Foreskin keratinocyte (primary cell): ENCODE measurements at places on chromosomes 16 and 17.

GRCh38 chr17:66632731-66633130 lies 202.2 kb upstream of the CACNG5 start:
- no peak for DNase-seq

- DNase-seq, result no peak
Measured at GRCh38 chr17:7916808-7917207, 719 bp upstream of the RNF227 start.

GRCh38 chr17:31692027-31692426 lies 167.0 kb downstream of the COPRS start:
- no peak for DNase-seq

DNA sequence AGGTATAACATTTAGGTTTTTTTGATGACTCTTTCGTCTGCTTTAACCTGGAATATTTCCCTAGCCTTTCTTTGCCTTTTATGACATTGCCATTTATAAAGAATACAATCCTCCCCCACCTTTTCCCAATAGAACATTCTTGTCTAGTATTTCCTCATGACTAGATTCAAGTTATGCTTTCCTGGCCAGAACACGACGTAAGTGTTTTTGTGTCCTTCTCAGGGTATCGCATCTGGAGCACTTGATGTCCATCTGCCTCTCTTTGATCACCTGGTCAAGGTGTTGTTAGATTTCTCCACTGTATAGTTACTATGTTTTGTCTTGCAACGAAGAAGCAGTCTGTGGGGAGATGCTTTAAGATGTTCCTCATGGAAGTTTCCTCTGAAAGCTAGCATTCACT lies 87.4 kb downstream of the MSI2 start:
- DNase-seq, result no peak

- DNase-seq, result no peak
Measured at GRCh38 chr17:50155115-50155819, 4.8 kb upstream of the PPP1R9B start.

GRCh38 chr16:72727565-72727964 lies 320.4 kb downstream of the ZFHX3 start:
- DNase-seq, result no peak

GRCh38 chr17:5699814-5700213 lies 115.5 kb upstream of the NLRP1 start:
- no peak for DNase-seq

GRCh38 chr16:31010585-31011325 lies at the start of gene STX1B:
TSS of gene STX1B (minus strand) at chr16:31010638. CDS start at chr16:31010396, 242 bp downstream.
- DNase-seq, result no peak

GRCh38 chr16:60731329-60732050 lies 1304.7 kb downstream of the CDH8 start:
- DNase-seq, result no peak

GRCh38 chr16:2189252-2189893 lies 7.0 kb downstream of the CASKIN1 start:
- no peak for DNase-seq

DNA sequence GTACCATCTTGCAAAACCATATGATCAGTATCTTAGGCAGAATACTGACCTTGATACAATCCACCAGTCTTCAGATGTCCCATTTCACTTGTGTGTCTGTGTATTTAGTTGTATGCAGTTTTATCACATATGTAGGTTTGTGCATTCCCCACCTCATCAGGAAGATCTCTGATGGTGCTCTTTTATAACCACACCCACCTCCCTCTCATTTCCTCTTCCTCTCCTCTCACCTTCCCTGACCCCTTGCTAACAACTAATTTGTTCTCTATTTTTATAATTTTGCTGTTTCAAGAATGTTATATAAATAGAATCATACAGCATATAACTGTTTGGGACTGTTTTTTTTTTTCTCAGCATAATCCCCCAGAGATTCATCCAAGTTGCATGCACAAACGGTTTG lies 52.0 kb upstream of the ACSM2B start:
- no peak for DNase-seq

GRCh38 chr16:85988723-85989313 lies 89.9 kb downstream of the IRF8 start:
- no peak for DNase-seq

- DNase-seq, result no peak
Measured at GRCh38 chr17:3919123-3919624, 2.9 kb upstream of the P2RX1 start.

- DNase-seq, result no peak
Measured at GRCh38 chr17:9672266-9672665, 26.9 kb downstream of the USP43 start.

GRCh38 chr17:13395862-13396261 lies 205.9 kb downstream of the HS3ST3A1 start:
- peak; percentile 50 for DNase-seq

DNA sequence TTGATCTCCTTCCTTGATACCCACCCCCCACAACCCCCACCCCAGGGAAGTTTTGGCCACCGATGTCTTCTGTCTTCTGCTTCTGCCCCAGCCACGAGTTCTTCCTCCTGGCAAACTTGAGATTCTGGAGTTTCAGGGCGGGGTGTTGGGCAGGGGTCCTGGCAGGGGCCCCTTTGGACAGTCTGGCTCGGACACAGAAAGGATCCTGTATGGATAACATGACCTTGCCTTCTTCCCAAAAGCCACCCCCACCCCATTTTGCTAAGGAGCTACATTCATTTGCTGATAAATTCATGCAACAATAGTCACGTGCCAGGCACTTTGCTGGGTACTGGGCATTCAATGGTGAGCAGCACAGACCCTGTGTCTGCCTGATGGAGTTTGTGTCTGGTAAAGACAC lies 5.9 kb upstream of the COL1A1 start:
- no peak for DNase-seq

DNA sequence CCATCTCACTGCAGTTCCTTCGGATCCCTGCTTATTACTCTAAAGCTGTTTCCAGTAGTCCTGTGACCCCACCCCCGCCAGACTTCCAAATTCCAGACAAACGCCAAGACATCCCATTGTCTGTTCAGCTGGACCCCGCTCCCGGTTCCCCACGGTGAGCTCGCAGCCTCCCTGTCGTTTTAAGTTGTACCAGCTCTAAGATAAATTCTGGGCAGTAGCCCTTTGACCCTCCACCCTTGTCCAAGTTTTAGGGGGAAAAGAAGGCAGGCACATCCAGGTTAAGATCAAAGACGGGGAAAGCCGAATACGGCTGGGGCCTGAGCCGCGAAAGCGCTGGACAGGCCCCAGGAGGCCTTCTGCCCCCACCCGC lies 589 bp downstream of the ARL6IP1 start:
- no peak for DNase-seq

DNA sequence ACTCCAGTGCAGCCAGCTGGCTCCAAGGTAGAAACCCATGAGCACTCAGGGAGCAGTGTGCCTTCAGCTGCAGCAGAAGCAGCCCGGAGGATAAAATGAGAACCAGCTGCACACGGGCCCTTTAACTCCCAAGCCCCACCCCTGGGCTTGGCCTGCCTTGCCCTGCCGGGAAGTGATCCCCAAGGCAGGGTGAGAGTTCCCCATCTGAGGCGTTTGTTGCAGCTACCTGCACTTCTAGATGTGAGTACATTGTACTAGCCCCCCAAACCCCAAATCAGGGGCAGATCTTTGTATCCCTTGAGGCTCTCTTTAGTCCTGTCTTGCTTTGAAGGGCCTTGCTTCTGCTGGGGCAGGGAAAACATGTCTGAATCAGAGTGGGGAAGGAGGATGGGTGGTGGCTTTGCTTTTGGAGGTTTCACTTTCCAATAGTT lies at the start of gene MVP:
Gene MVP, plus strand, starts transcription at position 192 of the 431 bp plus-strand sequence. CDS start 10,088 bp downstream, outside the sequence.
- peak; percentile 65 for DNase-seq

DNA sequence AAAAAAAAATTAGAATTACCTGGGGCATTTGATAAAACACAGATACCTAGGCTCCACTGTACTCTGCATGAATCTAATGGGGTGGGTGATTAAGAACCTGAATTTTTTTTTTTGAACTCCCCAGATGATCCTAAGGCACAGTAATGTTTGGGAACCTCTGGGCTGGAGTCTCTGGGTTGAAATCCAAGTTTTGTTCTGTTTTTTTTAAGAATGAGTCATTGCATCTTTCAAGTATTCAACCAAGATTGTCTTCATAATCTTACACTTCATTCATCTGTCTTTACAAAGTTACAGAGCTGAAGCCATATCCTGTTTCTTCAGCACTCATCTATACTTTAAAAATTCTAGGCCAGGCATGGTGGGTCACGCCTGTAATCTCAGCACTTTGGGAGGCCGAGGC lies 52.6 kb downstream of the PIGL start:
- DNase-seq, result no peak

- DNase-seq, result no peak
Measured at GRCh38 chr16:641326-642188, at the start of gene MCRIP2. TSS of gene MCRIP2 (plus strand) at chr16:641828. CDS start at chr16:641992, 164 bp downstream.

GRCh38 chr16:471353-472198 lies 46.1 kb downstream of the RAB11FIP3 start:
- peak; percentile 57 for DNase-seq
